ENCODE measurements at places on chromosomes 4 and X.

- no peak for DNase-seq
Measured at GRCh38 chrX:15721911-15722310, 16.2 kb upstream of the CA5B start.

- no peak for DNase-seq
Measured at GRCh38 chr4:98919996-98920395, 8.9 kb downstream of the EIF4E start.

DNA sequence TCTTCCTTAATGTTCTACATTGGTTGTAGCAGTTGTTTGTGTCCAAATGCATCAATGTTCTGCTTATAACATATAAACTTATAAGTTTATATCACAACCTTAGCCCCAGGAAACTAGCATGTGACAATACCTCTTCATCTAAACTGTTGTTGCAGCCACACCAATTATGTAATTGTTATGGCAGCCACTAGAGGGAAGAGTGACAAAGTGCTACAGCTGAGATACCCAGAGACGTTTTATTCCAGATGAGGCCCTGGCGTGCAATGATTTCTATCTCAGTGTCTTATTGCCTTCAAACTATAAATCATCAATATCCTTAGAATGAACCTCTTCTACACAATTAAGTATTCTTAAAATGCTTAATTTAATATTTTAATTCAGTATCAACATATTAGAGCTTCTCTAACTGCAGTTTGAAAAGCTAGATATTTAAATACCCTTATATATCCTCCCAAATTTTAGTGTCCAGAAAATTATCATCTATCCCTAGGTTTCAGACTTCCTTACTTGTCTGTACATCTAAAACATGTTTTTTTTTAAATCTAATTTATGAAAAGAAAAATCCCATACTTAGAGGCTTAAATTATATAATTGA, 171.6 kb downstream of the PCDH10 start:
- DNase-seq: peak; percentile 12

DNA sequence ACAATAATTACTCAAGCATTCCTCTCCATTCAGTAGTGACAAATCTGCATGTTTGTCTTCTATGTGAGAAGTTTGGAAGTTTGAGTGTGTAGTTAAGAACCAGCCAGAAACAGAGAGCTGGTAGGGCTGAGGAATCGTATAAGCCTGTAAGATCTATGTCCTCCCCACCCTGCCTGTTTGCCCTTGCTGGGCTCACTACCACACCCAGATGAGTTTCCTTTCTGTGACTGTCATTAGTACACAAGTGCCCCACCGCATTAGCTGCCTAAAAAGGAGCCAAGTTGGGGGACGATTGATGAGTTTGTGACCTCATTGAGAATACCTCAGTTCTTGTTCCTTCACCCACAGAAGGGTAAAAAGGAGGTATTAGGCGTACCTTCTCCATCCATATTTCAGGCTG, 28.3 kb downstream of the DOCK11 start:
- DNase-seq: peak; percentile 40

DNA sequence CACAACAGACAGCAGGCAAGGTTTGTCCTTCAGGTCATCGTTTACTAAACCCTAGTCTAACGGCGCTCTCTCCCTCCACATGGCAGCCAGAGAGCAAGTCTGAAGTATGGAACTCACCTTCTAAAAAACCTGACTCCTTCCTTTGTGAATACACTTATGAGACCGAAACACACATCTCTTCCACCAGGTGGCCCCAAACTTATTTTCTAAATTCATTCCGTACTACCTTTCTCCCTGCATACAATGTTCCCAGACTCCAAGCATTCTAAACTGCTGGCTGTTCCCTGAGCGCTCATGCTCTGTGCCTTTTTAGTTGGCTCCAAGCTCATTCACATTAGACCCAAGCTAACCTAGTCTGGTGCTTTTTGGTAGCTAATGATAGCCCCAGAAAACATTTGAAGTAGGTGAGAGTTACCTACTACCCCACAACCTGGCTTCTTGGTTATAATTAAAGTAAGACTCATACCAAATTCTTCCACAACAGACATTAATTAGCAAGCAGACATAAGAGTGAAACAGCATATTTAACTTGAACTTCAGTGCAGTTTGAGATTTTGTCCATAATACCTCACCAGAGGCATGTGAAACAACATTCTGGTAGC, 67.6 kb upstream of the DCLK2 start:
- DNase-seq: no peak

DNA sequence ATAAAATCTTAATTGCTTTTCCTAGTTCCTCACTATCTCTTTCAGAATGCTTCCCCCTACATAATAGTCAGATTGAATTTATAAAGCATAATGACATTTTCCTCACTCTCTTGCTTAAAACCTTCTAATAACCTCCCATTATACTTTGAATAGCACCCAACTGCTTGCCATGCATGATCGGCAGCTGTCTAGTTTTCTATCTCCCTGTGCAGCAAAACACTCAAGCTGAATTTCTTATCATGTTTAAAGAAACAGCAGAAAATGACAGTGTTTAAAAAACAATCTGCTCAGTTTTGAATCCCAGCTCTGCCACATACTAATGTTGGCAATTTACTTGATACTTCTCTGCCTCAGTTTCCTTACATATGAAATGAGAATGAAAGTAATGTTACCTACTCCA, 947.1 kb upstream of the HS3ST1 start:
- DNase-seq: no peak

GRCh38 chrX:30865015-30865414, 24.0 kb downstream of the TAB3 start:
- peak; percentile 10 for DNase-seq

- DNase-seq: peak; percentile 31
Measured at GRCh38 chrX:48520455-48520854, 1.2 kb upstream of the EBP start.

GRCh38 chr4:151436093-151436518, 27.1 kb downstream of the FHIP1A start:
- DNase-seq: no peak

DNA sequence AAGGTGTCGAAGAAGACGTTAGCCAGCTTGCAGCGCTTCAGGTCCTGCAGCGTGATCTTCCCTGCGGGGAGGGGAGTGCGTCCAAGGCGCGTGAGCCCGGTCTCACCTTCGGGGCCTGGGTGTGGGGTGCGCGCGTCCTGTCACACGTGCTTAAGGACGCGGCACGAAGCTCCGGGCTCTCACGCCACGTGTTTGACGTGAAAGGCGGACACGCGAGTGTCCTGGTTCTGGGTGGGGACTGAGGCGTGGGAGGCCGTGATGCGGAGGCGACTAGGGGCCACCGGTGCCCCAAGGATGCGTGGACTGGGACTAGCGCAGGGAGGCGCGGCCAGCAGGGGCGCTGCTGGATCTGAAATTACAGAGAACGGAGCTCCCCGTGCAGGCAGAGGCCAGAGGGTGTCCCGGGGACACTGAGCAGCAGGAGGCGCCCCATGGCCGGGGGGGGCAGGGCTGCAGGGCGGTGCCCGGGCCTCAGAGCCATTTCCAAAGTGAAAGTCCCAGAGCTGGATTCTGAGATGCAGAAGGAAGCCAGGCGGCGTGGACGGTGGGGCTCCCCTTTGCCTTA, 20.3 kb upstream of the GTPBP6 start:
- DNase-seq: no peak

DNA sequence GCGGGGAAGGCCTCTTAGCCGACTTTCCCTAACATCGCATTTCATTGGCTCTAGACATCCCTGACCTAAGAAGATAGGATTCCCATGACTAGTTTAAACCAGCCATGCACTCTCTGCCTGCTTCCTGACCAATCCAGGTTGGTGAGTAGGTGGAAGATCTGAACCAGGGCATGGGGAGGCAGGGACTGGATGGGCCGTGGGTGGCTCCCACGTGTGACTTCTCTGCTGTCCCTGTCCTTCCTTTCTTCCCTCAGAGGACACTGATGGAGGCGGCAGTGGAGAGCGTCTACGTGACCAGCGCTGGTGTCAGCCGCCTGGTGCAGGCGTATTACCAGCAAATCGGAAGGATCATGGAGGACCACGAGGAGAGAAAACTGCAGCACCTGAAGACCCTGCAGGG, 90.7 kb downstream of the EVC start:
- DNase-seq: no peak

DNA sequence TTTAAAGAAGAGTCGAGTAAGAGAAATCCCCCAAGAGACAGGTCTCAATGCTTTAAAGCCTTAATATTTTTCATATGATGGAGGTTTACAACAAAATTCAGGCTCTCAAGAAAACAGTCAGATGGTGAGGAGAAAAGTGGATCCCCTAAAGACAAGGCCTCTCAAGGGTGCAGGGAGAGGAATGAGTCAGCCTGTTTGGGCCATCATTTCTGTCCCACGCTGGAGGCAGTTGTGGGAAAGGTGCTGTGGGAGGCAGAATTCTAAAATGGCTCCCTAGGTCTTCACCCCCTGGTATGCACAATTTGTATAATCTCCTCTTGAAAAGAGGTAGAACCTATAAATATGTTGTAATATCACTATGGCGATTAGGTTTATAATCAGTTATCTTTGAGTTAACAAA, 4.6 kb upstream of the TIFA start:
- DNase-seq: peak; percentile 79

- DNase-seq: no peak
Measured at GRCh38 chrX:38287674-38288073, 39.6 kb downstream of the RPGR start.

- no peak for DNase-seq
Measured at GRCh38 chr4:87041141-87041540, 106.3 kb downstream of the AFF1 start.

- DNase-seq: no peak
Measured at GRCh38 chr4:113978561-113979147, 793 bp downstream of the ARSJ start.

GRCh38 chrX:9378980-9379696, 85.7 kb upstream of the TBL1X start:
- peak; percentile 11 for DNase-seq

GRCh38 chrX:68929332-68930150, 100.7 kb downstream of the EFNB1 start:
- DNase-seq: no peak

GRCh38 chrX:108699368-108699767, 37.0 kb downstream of the IRS4 start:
- peak; percentile 31 for DNase-seq

- no peak for DNase-seq
Measured at GRCh38 chrX:31420302-31420701, 348.5 kb upstream of the FTHL17 start.

GRCh38 chr4:42397635-42398170, 415 bp downstream of the SHISA3 start:
- DNase-seq: no peak

DNA sequence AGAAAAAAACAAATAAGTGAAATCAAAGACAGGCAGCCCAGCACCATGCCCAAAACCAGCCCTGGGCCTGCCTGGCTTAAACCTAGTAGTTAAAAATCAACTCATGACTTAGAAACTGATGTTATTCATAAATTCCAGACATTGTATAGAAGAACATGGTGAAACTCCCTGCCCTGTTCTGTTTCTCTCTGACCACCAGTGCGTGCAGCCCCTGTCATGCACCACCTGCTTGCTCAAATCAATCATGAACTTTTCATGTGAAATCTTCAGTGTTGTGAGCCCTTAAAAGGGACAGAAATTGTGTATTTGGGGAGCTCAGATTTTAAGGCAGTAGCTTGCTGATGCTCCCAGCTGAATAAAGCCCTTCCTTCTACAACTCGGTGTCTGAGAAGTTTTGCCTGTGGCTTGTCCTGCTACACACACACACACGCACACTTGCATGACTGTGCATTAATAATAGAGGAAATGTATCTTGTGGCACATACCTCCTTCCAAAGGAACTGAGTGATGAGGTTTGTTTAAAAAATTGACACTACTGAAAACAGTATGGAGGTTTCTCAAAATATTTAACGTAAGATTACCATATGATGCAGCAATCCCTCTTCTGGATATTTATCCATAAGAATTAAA, 39.2 kb upstream of the UGT2B7 start:
- no peak for DNase-seq

DNA sequence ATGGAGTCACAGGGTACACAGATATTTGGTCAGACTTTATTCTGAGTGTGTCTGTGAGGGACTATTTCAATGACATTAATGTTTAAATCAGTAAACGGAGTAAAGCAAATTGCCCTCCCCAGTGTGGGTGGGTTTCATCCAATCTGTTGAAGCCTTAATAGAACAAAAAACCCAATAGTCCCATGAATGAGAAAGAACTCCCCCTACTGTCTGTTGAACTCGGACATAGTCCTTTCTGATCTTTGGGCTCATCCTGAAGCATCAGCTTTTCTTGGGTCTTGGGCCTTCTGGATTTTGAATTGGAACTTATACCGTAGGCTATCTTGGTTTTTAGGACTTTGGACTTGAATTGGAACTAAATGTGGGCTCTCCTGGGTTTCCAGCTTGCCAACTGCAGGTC, 193.6 kb downstream of the COX7B2 start:
- DNase-seq: no peak

DNA sequence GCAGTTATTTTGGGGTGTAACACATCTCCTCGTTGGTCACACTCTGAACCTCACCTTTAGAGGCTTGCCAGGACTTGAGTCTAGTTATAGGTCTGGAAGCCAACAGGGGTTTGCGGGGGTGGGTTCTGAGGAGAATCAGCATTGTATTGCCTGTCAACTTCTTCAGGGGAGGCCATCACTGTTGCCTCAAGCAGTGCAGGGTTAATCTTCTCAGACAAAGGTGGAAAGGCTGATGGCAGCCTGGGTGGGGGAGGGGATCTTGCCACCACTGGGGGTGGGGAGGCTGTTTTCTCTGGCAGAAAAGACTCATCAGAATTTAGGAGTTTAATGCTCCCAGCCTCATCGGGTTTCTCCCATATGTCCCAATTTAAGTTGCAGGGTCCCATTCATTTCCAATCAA, 387.8 kb downstream of the PRR32 start:
- DNase-seq: no peak

- no peak for DNase-seq
Measured at GRCh38 chrX:131881194-131881593, 141.9 kb upstream of the STK26 start.

DNA sequence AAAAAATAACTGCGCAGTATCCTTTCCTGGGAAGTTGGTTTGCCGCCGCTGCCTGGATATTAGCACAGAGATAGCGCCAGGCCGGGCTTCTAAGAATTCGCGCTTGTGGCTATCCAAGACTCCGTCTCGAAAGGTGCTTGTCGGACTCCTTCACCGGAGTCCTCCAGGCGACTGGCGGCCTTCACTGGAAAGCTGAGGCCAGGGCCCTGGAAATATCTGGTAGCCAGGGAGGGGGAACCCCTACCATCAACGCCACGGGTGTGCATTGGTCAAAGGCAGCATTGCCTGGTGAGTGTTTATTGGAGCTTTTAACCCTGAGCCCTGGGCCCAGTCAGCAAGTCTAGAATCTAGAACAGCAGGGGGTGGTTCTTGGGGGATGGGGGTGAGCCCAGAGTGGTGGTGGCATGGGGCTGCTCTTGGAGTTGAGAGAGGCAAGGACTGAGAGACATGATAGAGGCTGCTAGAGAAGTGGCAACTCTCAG, 577 bp upstream of the PIM2 start:
- DNase-seq: peak; percentile 41

GRCh38 chrX:40474645-40475044, 106.1 kb upstream of the ATP6AP2 start:
- DNase-seq: no peak

DNA sequence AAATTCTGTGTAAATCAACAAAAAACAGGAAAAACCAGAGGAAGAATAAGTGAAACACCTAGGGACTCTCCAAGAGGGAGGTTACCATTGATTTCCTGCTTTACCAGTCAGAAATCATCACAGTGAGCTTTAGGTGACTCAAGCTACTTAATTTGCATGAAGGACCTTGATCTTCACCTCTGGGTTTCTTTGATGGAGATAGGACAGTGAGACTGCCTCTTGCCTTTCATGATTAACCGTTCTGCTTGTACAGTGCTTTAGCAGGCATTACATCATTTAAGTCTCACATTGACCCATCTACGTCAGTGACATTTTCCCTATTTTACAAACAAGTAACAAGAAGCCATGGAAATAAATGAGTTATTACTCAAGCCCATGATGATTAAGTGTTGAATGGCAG, 3.4 kb upstream of the GK start:
- DNase-seq: peak; percentile 61
